Fibroblast of skin of abdomen (primary cell): ENCODE measurements at places on chromosomes 6 and 20.

GRCh38 chr20:13865791-13866351 lies 81.0 kb downstream of the NDUFAF5 start:
- peak; percentile 94 for DNase-seq

GRCh38 chr20:1844325-1845162 lies 50.7 kb upstream of the SIRPA start:
- DNase-seq, result peak; percentile 86

GRCh38 chr20:24462460-24463010 lies 6.9 kb upstream of the SYNDIG1 start:
- DNase-seq, result no peak

DNA sequence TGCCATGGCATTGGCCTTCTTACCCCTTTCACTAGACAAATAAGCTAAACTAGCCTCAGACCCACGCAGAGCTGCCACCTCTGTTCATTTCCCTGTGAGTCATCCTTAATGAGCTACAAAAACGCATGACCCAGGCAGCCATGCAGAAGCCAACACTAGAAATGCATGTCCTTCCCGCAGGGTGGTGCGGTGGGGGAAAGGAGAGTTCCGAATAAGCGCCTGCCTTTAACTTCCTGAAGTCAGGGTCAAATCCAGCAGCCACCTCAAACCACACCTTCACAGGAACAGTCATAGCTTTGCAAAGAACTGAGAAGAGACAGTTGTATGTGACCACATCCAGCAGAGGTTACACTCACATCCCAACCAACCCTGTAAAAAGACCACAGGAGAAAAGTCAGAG lies 40.4 kb downstream of the IRF4 start:
- no peak for DNase-seq

DNA sequence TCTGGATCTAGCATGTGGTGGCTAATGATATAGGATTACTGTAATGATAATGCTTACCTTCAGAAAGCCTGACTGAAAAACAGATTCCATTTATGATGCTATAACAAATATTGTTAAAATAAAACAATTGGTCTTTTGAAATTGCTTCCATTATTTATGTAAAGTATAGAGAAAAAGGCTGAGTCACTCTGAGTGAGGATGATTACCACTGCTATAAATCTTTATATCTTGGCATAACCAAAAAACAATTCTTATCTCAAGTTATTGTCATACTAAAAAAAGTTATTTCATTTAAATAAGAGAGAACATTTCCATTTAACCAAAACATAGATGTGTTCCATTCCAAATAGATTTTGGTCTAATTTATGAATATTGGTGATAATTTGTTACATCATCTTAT lies 53.0 kb upstream of the DST start:
- no peak for DNase-seq

DNA sequence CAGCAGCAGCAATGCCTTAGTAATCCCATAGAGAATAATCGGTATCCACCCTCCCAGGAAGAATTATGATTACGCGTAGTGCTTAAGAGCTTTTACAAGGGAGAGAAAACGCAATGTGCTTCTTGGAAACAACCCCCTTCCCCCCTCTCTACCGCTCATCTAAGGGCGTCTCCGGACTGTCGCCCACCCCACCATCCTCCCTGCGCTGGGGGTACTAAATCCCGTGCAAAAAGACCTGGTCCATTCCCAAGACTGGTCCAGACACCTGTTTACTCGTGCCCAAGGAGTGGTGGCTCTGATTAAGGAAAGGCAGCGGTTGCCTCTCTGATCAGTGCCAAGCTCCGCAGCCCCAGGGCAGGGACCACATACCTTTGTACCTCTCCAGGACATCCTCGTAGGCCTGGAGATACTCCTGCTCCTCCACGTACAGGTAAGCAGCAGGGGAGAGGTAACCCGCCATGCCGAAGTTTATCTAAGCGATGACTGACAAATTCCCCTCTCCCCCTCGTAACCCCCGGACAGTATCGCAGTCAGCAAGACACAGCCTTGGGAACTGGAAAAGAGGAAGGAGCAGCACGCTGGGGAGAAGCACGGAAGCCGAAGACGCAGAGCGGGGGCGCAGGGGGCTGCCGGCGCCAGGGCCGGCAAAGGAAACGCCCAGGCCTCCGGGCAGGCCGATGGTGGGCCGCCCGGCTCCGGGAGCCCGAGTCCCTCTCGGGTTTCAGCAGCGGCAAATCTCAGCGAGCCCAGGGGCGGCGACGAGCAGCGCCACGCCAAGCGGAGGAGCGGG lies 112.0 kb upstream of the BEND6 start:
- DNase-seq, result peak; percentile 42

GRCh38 chr6:105223242-105223641 lies 43.4 kb upstream of the POPDC3 start:
- no peak for DNase-seq

GRCh38 chr6:105432797-105433196 lies 29.9 kb upstream of the PREP start:
- peak; percentile 91 for DNase-seq

DNA sequence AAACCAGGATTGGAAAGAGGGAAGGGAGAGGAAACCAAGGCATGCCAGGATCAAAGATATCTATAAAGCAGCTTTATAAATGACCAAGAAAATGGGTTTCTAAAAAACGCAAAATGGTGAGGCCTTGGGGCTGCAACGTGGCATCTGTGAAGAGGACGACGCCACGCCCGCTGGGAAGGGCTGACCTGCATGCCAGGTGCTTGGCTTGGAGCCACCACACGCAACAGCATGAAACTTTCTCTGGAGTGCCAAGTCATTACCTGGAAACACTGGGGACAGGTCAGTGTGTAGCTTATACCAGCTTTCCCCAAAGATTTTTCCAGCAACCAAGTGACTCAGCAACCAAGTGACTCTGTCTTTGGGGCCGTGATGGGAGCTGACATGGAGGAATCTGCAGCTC lies 82.5 kb downstream of the POPDC3 start:
- no peak for DNase-seq

DNA sequence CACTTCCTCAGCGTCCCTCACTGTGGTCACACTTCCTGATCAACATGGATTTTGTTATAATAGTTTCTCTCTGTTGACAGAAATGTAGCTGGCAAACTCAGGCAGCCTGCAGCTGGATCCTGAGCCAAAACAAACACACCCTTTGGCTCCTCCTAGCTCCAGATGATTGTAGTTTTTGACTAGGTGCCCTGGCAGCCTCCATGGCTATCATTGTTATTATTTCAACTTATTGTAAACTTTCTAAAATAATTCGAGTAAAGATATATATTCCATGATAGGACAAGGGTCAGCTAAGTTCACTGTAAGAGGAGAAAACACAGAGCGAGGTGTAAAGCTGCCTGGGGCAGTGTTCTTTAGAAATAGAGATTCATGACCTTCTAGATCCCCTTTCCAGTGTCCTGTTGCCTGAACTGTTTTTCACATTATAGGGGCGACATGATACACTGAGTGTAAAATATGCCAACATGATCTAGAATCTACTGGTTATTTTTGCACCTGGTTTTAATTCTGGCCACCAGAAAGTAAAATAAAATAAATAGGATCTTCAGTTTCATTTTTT lies 98.2 kb upstream of the HDGFL1 start:
- peak; percentile 33 for DNase-seq

DNA sequence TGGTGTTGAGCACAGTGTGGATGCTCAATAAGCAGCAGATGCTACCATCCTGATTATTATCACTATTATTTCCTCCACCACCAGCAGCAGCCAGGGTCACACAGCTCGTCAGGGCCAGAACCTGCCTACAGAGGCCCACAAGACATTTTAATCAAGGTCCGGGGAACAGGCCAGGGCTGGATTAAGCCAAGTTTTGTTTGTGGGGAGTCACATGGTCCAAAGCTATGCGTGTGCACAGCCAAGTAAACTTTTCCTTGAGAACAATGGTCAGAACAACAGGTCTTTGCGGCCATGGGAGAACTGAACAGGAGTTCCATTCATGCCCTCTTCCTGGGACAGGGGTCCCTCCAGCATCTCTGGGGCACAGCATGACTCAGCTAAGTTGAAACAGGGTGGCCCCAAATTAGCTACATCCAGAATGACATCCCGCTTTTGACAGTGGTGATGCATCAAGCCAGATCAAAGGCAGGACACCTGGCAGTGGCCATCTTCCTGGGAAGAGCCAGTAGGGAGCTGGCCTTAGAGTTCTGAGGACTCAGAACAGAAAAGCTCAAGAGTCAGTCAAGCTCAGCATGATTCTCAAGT lies 11.7 kb downstream of the SNTA1 start:
- DNase-seq, result no peak

DNA sequence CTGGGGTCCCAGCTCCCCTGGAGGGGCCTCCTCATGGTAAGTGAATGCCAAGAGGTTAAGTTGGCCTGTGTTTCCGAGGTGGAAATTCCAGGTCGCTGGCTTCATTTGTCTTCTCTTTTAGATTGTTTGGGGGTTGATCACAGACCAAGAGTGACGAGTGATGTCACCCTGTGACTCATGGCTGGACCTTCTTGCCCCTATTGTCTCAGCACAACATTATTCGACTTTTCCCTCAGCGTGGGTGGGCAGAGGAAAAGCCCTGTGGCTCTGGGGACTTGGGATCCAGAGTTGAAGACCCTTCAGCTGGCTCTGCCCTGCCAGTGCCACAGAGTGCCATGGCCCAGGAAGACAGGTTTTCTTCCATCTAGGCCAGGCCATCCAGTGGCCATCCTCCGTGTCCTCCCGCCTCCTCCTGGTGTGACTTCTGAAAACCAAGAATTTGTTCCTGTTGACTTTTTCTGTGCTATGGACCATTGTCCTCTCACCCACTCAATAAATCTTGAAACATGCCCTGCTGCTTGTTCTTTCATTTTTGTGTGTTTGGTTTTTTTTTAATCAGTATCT lies 15.4 kb upstream of the SNHG17 start:
- peak; percentile 49 for DNase-seq

GRCh38 chr6:1838604-1839213 lies 229.0 kb downstream of the FOXC1 start:
- DNase-seq, result peak; percentile 60

- peak; percentile 18 for DNase-seq
Observed at GRCh38 chr6:127481628-127482027, 22.4 kb upstream of the KIAA0408 start.

- no peak for DNase-seq
Observed at GRCh38 chr6:134984821-134985220, 34.9 kb upstream of the ALDH8A1 start.

DNA sequence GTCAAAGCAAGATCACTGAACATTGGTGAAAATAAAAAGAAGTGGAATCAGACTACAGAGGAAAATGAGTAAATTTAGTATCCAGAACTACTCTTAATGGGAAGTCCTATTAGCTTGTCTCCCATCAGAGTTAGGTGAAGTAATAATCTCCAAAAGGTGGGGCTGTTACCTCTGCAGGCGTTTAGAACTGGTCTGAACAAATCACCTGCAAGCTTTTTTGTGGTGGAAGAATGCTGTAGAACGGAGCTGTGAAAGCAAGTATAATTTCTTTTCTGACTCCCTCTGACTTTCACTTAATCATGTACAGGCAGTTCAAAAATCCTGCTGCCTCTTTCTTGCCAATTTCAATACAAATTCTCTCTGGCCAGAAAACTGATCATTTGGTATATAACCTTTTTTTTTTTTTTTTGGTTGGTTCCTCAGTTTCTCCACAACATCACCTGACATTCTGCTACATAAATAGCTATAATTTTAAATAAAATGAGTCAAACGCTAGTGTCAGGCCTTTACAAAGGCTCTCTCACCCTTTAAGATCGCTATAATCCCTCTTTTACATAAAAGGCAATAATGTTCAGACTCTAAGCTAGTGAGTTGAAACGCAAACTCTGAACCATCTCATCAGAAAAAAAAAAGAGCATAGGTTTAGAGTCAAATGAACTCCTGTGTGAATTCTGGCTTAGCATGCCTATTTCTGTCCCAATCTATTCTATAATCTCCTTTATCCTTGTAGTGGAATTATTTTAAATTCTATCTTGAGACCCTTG lies 38.8 kb downstream of the CITED2 start:
- no peak for DNase-seq

- peak; percentile 72 for DNase-seq
Observed at GRCh38 chr20:60057866-60058807, 99.9 kb downstream of the CDH26 start.

DNA sequence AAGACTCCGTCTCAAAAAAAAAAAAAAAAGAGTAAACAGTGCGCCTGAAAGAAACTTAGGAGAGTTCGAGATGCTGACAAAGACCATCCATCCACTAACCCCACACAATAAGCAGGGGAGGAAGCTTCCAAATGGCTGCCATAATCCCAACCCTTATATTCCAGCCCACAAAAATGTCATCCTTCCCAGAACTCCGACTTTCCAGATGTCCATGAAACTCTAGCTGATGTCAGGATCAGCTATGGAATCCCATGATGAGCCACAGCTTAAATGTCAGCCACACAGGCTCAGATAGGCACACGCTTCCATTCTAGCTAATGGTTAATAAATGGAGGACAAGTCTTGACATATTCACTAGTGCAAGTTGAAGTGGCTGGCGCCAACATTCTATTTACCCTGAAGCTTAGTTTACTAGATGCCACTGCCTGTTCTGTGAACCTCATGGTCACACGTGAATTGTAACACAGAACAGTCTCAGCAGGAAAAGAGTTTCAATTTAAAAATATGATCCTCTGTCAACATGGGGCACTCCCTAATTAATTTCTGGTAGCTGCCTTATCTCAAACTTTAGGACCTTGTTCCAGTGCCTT lies 75.5 kb downstream of the FOXF2 start:
- peak; percentile 58 for DNase-seq

- no peak for DNase-seq
Observed at GRCh38 chr20:60381643-60382400, 423.6 kb downstream of the CDH26 start.

DNA sequence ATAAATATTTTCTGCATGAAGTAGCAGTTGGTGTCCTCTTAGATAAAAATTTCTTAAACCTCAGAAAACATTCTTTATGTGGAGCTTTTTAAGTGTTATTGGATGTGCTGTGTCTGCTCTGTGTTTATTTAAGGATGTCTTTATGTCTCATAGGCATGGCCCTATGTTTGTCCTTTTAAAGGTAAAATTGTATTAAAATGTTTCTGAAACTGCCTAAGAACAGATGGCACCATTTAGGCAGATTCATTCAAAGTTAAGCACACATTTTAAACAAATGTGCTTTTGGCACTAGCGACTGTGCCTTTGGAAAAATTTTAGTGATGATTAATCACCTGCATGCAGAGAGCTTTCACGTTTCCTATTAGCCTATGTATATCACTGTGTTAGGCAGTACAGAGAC lies 125.2 kb downstream of the KIF6 start:
- DNase-seq, result peak; percentile 77

DNA sequence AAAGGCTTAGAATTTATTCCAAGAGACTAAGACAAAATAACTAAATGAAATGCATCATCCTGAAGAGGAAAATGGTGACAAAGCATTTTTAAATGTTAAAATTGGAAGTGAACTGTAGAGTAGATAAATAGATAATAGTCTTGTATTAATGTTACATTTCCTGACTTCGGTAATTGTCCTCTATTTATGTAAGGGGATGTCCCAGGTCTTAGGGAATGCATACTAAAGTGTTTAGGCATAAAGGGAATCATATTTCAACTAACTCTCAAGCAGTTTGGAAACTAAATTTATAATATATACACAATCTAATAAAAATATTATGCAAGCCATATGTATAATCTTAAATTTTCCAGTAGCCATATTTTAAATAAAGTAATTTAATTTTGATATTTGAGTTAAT lies 159.3 kb downstream of the WDR27 start:
- DNase-seq, result peak; percentile 34

- no peak for DNase-seq
Observed at GRCh38 chr6:151100326-151100725, 139.4 kb upstream of the AKAP12 start.

GRCh38 chr6:46054516-46054915 lies 38.9 kb upstream of the CLIC5 start:
- DNase-seq, result no peak
